Right hindlimb (tissue), 1 donor: ENCODE measurements at places on chromosomes 2 and 18.

- no peak for DNase-seq
Measured at GRCh38 chr2:153780241-153780640, 91.5 kb upstream of the GALNT13 start.

DNA sequence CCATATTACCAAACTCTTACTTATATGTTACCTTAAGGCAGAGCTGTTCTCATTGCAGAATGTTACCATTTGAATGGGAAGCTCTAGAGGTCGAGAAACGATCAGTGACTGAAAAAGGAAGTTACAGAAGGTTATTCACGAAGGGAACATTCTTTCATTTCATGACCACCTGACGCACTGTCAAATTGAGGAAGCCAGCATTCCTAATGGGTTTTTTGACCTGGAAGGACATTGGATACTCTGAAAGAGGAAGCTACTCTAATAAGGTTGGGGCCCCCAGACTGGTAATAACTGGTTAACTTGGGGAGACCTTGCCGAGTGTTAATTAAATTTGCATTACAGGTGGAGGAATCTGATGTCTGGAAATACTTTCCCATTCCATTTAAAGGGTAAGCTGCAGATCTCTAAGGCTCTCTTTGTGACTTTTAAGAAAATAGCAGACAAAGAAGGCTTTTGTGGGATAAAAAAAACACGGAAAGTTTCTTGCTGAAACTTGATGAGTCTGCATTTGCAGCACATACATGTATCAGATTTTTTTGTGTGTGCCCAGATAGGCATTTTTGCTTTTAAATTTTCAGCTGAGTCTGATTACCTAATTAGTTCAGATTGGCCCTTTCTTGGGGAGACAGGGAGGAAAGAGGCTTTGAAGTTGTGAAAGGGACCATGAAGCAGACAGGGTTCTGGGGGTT, 137.1 kb downstream of the LTBP1 start:
- DNase-seq: no peak

DNA sequence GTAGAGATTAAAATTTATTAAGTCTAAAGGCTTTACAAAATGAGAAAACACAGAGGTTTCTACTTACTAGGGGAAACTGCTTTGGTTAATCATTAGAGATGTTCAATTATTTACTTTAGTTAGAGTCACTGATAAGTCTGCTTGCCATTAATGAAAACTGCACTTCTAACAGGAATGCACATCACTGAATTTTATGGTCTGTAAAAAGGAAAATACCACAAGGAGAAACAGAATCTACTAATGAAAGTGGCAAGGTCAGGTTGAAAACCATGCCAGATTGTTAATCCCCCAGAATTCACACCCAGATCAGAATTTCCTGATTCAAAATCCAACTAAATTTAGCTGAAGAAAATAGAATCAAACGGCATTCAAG, 90.5 kb upstream of the GRB14 start:
- no peak for DNase-seq

DNA sequence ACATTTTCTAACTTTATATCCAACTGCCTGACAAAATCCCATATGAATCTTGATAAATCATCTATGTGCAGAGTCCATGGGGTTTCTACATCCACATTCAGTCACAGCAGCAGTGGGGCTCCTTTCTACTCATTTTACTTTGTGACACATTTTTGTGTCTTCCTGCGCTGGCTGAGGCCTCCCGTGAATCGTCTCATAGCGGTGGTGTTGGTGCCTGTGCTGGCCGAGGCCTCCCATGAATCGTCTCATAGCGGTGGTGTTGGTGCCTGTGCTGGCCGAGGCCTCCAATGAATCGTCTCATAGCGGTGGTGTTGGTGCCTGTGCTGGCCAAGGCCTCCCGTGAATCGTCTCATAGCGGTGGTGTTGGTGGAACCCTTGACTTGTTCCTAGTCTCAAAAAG, 17.0 kb downstream of the SNED1 start:
- no peak for DNase-seq

DNA sequence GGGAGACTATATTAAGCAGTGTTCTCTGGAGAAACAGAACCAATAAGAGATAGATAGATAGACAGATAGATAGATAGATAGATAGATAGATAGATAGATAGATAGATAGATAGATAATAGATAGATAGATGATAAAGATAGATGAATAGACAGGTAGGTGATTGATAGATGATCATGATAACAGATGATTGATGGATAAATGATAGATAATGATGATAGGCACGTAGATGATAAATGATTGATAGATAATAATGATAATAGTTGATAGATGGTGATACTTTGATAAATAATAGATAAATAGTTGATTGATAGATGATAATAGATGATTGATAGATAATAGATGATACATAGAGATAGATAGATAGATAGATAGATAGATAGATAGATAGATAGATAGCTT, 48.5 kb downstream of the BOD1L2 start:
- DNase-seq: no peak

- DNase-seq: no peak
Measured at GRCh38 chr2:149148194-149149006, 109.9 kb downstream of the LYPD6B start.

DNA sequence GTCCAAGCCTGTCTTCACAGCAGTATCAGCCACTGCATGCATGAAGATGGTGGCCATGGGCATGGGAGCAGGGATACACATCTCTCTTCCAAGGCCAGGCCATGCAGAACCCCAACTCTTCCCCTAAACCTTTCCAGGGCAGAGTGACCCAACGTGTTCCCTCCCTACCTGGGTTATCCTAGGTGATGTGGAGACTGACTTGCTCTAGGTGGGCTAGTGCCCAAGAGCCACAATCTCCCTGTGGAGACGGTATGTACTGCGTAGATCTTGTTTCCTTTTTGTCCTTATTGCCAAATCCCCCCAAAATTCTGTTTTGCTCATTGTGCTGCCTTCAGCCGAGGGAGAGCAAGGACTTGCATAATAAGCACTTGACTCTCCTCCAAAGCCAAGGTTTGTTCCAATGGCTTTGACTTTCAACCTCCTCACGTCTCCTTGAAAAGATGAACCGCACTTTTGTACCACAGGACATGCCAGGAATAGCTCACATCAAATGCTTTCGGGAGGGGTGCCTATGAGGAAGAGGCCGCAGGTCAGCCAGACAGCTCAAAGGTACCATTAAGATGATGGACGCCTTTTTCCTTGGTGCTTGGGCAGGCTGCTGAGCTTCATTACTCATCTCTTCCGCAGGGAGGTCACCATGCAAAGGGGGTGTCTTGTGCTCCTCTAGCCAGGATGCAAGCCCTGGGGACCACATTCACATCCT, 76.2 kb upstream of the GLI2 start:
- no peak for DNase-seq

DNA sequence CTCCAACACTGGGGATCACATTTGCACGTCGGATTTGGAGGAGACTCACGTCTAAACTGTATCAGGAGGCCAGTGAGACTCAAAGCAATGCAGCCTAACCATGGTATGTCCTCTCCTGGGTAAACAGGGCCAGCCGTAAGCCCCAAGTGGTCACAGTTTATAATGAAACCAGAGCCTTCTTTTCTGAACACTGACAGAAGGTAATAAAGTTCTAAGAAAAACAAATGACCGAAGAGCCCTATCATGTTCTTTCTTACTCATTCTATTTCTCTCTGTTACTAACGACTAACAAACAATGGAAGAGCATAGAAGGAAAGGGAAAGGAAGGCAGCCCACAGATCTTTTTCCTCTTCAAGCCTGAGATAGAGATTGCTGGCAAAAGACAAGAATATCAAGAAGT, 796.8 kb upstream of the SOX11 start:
- no peak for DNase-seq

DNA sequence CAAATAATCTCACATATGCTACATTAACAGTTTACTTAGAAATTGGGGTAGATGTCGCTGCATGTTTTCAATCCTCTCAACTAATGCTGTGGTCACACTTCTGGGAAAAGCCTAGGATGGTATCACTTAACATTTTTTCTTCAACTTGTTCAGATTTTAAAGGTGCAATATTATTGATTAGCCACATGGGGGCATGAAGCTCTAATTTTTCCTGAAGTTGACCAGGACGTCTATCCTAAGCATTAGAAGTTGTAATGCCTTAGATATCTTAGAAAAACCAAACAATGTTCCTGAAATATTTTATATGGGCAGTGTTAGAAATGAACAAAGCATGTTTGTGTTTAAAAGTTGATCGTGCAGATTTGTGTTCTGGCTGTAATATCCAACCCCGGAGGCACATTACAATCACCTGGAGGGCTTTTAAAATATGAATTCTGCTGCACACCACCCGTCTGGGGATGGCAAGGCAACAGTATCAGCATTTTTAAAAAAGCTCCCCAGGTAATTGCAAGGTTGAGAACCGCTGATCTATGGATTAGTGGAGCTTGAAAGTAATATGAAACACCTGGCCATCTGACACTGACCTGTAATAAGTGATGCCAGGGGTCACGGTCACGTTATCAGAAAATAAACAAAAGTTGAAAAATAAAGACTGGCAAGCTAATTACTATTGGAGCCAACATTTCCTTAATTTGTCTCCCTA, 100.5 kb upstream of the LMAN1 start:
- no peak for DNase-seq

DNA sequence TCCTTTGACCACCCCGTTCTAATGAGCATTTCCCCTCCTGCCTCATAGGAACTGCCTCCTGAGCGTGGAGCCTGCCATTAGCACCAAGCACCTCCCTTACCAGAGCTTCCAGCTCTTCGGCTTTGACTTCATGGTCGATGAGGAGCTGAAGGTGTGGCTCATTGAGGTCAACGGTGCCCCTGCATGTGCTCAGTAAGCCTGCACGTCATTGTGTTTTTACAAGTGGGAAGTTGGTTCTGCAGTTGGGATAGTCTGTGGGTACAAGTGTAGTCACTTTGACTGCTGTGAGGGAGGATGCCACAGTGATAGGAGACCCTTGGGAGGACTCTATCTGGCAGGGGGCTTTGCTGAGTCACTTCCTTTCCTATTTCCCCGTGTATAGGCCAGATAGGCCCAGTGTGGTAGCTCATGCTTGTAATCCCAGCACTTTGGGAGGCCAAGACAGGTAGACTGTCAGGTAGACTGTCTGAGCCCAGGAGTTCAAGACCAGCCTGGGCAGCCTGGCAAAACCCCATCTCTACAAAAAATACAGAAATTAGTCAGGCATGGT, 22.0 kb upstream of the POLR1B start:
- DNase-seq: no peak

- DNase-seq: no peak
Measured at GRCh38 chr2:179467111-179467510, 202.5 kb upstream of the SESTD1 start.

DNA sequence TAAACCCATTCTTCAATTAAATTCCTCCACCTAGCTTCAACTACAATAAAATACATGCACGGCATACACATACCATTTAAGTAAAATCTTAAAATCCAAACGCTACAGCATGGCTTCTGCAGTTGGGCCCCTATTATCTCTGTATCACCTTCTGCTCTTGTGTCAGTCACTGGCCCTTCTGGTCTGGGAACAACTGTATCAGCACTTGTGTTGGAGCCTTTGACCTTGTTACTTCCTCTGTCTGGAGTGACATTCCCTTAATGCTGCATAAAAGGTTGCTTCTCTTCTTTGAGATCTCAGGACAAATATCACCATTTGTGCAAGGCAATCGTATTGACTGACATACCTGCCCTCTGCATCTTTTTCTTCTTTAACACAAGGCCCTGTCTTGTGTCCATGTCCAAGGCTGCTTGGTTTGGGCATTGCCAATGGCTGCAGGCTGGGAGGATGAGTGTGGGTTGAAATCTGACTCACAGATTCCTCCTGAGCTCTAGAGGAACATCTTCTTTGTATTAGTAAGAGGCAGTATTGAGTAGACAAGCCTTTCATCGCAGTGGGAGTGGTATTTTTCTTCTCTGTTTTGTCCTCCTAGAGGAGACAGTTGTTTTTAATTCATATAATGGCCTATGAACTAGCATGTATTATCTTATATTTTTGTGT, 267.8 kb upstream of the TRIB2 start:
- DNase-seq: no peak

GRCh38 chr2:237529452-237530402, 36.6 kb upstream of the PRLH start:
- no peak for DNase-seq

DNA sequence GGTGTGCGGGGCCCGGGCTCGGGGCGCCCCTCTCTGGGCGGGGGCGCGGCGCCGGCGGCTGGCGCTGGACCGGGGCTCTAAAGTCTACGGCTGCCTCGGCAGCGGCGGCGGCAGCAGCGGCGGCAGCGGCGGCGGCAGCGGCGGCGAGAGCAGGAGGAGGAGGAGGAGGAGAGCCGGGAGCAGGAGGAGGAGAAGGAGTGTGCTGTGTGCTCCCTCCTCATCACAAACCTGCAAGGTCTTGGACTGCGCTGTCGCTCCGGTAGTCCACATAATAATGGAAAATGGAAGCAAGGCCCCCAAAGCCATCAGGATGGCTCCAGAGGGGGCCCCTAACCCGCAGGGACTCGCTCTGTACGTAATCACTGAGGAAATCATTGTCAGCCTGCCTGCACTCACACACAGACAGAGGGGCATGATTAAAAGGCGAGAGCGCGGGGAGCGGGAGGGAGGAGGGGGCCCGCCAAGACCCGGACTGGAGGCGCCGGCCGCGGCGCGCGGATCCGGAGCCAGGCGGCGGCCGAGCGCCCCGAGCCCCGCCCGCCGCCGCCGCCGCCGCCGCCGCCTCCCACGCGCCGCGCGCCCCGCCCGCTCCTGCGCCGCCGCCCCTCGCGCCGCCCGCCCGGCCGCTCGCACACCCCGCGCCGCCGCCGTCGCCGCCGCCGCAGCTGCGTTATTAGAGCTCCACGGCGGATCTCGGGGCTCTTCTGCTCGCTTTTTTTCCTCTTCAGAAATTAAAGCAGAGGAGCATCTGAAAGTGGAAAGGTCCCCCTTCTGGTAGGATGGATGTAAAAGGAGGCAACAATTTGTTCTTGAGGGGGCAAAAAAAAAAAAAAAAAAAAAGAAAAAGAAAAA, at the start of gene ZNF521:
Gene ZNF521, minus strand, starts transcription at position 390 of the 852 bp plus-strand sequence. CDS start 1,220 bp downstream, outside the sequence.
- DNase-seq: peak; percentile 95

DNA sequence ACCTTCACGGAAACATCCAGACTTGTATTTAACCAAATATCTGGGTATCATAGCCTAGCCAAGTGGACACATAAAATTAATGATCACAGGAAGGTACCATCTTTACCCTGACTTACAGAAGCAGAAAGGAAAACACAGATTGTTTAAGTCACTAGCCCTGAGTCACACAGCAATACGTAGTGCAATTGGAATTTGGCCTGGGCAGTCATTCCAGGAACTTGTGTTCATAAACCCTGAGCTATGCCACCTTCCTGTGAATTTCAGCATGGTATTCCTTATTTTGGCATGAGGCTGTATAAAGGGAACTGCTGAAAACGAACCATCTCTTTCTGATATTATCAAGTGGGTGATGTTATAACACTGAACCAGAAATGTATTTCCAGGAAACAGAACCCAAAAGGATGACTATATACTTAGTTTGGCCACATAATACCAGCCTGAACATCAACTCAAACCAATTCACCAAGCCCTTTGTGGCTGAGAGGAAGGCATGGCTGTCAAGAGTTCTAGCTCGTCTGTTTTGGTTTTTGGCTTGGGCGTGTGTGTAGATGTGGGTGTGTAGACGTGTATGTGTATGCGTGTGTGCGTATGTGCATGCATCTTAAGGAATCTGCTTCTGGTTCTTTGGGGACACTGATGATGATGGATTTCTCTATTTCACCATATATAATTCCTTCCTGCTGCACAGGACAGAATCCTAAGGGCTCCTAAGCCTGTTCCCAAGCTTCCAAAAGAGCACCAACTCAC, 533.4 kb upstream of the ID2 start:
- DNase-seq: no peak

GRCh38 chr2:235506291-235506996, 12.6 kb downstream of the AGAP1 start:
- DNase-seq: no peak
